Thyroid gland (tissue), 4 donors: ENCODE measurements at places on chromosomes 4 and X.

- no peak for DNase-seq
These were observed 27.1 kb upstream of the DCLK2 start for GRCh38 chr4:150051111-150051510.

- DNase-seq = no peak
These were observed 9.5 kb downstream of the GNRHR start for GRCh38 chr4:67744561-67745283.

GRCh38 chr4:77022560-77023179 is 53.1 kb downstream of the CCNI start:
- DNase-seq = no peak

- no peak for DNase-seq
These were observed at the start of gene HPGDS for GRCh38 chr4:94342694-94343093. HPGDS (minus strand) TSS chr4:94342836; CDS start chr4:94334629, 8,207 bp downstream.

GRCh38 chr4:153038623-153039311 is 102.6 kb downstream of the FHDC1 start:
- no peak for DNase-seq

DNA sequence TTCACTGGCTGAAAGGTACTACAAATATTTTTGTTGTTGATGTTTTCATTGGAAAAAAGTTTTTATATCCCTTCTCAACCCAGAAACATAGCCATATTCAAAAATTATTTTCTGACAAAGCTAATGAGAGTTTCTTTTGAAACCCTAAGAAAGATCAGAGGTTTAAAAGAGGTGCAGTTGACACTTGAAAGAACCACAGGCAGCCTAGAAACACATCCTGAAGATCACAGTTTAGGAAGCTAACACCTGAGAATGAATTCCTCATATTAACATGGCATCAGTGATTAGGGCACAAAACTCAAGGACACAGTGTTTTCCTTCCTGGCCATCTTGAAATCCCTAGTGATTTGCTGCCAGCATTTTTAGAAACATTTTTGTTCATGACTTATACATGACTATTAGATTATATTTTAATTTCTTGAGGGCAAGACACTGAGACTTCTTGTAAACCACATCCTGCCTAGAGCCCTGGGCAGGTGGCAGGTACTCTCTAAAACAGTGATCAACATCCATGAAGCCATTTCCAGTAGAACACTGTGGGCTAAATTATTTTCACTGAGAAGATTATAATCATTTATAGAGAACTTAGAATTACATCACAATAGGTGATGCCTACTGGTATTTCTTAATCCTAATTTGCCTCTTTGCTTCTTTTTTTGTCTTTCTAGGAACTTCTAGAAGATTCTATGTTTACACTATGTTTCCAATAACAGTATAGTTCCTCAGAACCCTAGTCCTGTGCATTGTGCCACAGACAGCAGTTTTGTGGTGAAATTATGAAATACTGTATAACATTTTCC is 80.0 kb downstream of the ARSJ start:
- DNase-seq = no peak

- no peak for DNase-seq
These were observed 534.1 kb upstream of the AADAT start for GRCh38 chr4:170623899-170624298.

DNA sequence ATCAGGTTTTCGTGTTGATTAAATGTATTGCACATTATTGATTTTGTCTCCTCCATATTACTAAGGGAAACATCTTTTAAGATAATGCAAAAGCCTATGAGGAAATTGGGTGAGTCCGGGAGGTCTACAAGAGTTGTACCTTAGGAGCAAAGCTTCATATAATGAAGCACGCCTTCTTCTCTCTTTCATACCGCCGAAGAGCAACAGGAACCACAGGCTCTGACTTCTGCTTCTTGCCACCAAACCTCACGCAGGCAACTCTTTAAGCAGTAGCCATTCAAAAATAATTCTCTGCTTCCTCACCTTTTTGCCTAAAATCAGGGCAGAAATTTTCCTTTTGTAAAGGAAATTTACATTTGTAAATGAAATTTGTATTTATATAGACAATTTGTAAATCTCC is 139.6 kb downstream of the SPRY1 start:
- no peak for DNase-seq

GRCh38 chrX:14939644-14940043 is 66.4 kb downstream of the MOSPD2 start:
- DNase-seq = no peak

DNA sequence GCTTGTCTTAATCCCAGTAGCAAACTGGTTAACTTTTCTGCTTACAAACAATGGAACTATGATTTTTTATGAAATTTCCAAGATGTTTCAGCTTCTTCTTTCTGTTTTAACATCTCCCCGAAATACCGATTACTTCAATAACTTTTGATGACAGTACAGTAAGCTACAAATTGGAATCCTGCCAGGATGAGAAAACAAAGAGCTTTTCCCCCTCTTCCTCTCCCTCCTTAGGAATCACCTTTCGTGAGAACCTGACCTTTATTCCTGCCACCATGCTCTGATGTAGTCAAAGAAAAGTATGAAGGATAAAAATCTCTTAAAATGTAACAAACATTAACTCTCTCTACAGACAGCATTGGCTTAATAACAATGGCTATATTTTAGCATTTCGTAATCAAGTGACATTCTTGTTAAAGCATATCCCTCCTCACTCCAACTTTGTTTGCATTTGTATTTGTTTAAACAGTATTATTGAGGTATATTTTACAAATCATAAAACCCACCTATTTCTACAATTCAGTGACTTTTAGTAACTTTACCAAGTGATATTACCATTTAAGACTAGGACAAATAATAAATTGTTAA is 148.7 kb upstream of the NAP1L5 start:
- no peak for DNase-seq

DNA sequence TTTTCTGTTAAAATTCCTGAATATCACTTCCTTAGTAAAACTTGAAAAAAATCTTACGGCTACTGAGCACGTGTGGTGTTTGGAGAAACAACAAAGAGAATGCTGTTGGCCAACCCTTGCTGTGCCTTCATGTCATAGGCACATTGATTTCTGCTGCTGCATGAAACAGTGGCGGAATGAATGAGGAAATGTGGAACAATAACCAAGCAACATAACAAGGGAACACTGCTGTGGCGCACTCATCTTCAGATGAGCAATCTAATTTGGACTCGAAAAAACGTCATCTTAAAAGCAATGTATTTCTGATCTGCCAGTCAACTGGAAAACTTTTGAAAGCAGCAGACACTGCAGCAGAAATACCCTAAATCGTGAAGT is 51.4 kb downstream of the PROM1 start:
- DNase-seq = no peak

DNA sequence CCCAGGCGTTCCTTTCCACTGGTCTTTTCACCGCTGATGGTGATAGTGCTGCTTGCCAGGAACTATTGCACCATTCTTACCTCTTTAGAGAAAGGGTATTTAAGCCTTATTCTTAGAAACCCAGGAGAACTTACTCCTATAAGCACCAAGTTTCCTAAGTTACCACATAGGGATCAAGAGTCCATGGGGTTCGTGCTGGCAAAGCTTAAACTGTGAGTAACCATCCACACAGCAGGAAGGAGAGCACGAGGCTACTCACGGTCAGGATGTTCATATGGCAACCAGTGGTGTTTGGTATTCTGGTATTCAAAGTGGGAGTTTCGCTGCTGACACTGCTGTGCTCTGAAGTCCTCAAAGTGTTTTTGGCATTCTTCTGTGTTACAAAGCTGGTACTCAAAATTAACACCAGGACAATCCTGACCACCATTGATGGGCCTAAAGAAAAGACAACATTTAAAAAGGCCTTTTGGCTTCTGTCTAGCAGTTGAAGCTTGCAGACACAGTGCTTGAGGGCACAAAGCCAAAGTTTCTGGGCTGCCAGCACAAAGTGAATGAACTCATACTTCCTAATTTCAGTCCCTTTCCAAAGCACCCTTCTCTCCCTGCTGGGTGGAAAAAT is 256.9 kb downstream of the ADAMTS3 start:
- DNase-seq = peak; percentile 76

DNA sequence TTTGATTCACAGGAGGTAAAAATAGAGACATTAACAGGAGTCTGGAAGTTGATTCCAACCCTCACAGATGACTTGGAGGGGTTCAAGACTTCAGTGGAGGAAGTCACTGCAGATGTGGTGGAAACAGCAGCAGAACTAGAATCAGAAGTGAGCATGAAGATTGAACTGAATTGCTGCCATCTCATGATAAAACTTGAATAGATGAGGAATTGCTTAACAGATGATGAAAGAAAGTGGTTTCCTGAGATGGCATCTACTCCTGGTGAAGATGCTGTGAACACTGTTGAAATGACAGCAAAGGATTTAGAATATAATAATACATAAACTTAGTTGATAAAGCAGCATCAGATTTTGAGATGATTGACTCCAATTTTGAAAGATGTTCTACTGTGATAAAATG is 76.5 kb downstream of the RELL1 start:
- DNase-seq = no peak

- DNase-seq = no peak
These were observed 21.2 kb upstream of the TENM3 start for GRCh38 chr4:182221987-182222386.

- DNase-seq = no peak
These were observed 25.3 kb downstream of the ADD1 start for GRCh38 chr4:2868877-2869487.

GRCh38 chr4:164350061-164350460 is 403.9 kb upstream of the SMIM31 start:
- no peak for DNase-seq

DNA sequence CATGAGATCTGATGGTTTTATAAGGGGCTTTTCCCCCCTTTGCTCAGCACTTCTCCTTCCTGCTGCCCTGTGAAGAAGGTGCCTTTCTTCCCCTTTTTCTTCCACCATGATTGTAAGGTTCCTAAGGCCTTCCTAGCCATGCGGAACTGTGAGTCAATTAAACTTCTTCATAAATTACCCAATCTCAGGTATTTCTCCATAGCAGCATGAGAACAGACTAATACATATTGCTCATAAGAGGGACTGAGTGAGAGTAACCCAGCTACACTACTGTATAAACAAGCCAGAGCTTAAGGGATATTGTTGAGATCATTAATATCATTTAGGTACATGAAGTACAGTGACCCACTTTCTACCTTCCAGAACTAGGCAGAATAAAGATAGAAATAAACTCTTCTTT is 102.9 kb downstream of the TEX13A start:
- no peak for DNase-seq

DNA sequence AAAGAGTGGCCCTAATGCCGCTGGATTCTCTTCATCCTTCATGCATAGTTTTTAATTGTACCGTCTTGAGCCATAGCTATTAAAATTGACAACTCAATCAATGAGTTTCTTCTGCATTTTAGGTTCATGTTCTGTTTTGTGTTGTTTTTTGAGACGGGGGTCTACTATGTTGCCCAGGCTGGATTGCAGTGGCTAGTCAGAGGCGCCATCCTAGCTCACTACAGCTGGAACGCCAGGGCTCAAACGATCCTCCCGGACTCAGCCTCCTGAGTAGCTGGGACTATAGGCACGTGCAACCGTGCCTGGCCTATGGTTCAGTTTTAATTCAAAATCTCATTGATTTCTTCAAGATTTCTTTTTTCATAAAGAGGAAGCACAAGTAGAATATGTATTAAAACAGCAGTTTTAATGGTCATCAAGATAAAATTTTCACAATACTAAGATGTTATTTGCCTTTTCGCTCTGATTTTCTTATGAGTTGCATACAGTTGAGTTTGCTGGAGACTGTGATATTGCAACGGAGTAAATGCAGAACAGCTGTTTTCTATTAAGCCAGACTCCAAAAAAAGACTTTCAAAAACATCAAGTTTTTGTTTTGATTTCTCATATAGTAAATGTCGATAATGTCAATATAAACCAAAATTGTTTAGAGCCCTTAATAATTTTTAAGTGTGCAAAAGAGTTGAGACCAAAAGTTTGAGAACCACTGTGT is 1.1 kb upstream of the STX18 start:
- DNase-seq = no peak

DNA sequence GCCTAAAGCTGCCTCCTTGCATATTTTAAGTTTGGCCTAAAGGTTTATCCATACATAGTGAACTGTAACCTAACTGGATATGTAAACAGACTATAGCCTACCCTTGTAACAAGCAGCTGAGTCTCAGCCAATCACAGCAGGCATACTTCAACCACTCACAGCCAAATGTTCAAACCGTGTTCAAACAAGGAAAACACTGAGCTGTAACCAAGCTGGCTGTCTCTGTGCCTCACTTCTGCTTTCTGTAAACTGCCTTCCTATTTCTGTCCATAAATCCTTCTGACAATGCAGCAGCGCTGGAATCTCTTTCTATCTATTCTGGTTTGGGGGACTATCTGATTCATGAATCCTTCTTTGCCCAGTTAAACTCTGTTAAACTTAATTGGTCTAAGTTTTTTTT is 16.4 kb downstream of the DSPP start:
- no peak for DNase-seq

- DNase-seq = no peak
These were observed 128.6 kb downstream of the SHROOM3 start for GRCh38 chr4:76563454-76564122.

DNA sequence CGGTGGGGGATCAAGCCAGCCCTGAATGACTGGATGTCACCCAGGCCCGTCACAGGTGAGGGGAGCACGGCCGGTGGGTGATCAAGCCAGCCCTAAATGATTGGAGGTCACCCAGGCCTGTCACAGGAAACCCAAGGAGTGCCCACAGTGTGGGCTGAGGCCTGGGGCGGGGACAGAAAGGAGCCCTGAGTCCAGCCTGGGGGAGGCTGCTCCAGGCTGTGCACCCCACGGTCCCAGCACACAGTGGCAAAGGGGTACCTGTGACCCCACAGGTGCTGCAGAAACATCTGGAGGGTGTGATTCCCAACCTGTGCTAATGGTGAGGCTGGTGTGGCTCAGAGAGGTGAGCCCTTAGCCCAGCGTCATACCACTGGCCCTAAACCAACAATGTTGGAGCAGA is 6.2 kb upstream of the CPLX1 start:
- no peak for DNase-seq

- DNase-seq = no peak
These were observed 276.4 kb downstream of the PDGFC start for GRCh38 chr4:156695163-156695562.

DNA sequence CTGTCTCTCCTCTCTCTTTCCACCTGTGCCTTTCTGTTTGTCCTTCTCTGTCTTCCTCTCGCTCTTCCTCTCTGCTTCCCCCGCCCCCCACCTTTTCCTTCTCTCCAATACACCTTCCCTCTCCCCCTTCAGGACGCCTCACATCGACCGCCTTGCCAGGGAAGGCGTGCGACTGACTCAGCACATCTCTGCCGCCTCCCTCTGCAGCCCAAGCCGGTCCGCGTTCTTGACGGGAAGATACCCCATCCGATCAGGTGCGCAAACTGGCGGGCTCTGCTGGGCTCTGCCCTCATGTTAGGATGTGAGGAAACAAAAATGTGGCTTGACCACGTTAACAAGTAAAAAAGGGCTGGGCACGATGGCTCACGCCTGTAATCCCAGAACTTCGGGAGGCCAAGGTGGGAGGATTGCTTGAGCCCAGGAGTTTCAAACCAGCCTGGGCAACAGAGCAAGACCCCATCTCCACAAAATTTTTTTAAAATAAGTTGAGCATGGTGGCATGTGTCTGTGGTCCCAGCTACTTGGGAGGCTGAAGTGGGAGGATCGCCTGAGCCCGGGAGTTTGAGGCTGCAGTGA is 35.2 kb downstream of the ARSF start:
- DNase-seq = no peak
